Stimulated activated CD4-positive, alpha-beta T cell treated with anti-CD3 and anti-CD28 coated beads, Interleukin-1b, Interleukin-23, amount 100 ng/mL, for 1 hour (primary cell): ENCODE measurements at places on chromosomes 4 and X.

GRCh38 chr4:16072168-16072567 lies 11.7 kb downstream of the PROM1 start:
- DNase-seq = no peak

- peak; percentile 10 for DNase-seq
Measured at GRCh38 chrX:49039598-49040375, 3.4 kb downstream of the TFE3 start.

GRCh38 chrX:8879750-8880149 lies 78.6 kb upstream of the FAM9A start:
- DNase-seq = no peak

DNA sequence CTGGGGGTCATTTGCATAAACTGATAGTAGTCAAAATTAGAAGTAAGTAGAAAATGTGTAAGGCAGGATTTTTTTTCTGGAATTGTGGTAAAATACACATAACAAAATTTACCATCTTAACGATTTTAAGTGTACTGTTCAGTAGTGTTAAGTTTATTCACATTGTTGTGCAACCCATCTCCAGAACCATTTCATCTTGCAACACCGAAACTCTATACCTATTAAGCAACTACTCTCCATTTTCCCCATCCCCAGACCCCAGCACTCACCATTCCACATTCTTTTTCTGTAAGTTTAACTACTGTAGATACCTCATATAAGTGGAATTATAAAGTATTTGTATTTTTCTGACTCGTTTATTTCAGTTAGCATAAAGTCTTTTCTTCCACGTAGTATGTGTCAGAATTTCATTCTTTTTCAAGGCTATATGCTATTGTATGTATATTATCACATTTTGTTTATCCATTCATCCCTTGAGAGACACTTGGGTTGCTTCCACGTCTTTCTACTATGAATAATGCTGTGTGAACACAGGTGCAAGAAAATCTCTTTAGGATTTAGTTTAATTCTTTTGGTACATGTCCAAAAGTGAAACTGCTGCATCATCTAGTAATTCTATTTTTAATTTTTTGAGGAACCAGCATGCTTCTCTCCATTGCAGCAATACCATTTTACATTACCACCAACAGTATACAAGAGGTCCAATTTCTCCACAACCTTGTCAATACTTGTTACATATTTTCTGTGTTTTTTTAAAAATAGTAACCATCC lies 39.1 kb upstream of the NSUN7 start:
- no peak for DNase-seq

DNA sequence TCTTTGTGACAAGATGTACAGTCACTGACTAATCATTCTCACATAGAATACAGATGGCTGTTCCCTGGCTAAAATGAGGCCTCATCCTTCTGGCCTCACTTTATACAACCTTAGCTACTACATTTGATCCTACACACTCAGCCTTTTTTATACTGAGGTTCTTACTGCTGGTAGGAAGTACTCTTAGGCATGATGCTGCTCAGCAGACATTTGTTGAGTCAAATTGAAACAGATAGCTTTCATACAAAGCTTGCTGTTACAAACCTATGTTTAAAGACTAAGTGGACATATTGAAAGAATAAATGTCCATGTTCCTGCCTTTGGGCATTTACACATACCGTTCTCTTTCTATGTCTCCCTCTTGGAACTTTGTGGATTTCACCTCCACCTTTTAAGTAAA lies 154.9 kb downstream of the NPFFR2 start:
- DNase-seq = no peak

GRCh38 chrX:54043056-54043455 lies 1.2 kb downstream of the PHF8 start:
- DNase-seq = no peak

DNA sequence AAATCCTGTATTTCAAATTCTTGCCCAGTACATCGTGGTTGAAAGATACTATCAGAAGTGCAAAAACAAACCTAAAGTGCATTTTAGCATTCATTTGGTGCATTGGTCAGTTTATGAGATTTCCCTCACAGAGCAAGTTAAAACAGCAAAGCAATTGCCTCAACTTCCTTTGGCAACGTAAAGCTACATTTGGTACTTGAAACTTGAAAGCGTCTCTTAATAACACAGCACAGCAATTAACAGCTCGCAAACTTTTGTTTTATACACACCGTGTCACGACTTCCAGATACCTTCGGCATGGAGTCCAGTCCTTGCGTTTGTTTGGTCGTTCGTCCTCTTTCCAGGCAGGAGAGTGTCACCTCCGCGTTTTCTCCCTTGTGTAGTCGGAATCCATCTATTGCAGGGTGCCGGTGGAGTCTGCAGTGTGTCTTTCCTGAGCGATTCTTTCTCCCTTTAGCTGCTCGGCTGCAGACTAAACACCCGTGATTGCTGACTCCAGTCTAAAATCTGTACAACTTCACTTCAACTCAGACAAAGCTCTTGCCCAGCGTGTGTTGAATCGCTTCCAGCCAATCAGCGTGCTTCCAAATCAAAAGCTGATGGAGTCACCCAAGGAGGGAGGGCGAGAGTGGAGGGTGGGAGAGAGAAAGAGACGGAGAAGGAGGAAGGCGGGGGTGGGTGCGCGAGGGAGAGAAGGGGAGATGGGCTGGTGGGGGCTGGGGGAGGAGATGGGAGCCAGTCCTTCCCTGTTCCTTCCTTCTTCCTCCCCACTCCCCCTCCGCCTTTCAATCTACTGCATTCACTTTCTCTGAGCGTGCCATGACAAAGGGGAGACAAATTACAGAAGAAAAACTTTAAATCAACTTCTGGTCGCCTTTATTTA lies at the start of gene PCDH18:
Gene PCDH18 (minus strand): TSS at position 509 of the 883 bp plus-strand sequence. CDS start 406 bp downstream, at position 103.
- no peak for DNase-seq

DNA sequence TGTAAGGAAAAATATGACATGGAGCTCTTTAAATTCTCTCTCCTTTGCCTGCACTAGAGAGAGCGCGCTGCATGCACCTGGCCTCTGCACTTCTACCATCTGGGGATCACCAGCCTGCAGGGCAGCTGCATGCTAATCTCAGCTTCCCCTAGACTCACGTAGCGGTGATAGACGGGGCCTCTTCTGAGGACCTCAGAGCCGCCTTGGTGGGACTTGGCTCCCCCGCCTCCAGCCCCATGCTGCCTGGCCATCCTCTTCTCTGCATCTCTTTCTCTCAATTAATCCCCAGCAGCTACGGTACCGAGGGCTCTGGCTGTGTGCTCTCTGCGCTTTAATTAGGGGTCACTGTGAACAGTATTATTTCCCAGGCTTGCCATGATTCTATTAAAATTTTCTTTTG lies 52.8 kb upstream of the PSAPL1 start:
- DNase-seq = no peak

DNA sequence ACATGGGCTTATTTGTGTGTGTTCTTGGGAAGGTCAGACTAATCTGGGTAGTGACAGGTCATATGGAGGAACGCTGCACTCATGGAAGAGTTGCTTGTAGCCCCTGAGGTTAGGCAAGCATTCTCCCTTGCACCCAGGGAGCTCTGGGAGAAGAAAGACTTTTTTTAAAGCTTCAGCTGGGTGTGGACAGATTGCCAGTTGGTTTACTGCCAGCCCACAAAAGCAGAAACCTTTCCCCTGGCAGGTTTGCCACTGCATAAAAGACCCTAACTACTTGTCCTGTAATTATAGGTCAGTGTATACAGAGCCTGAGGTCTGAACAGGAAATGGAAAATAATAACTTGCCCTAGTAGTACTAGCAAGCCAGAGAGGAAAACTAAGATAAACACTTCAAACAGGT lies 7.4 kb upstream of the NFKB1 start:
- DNase-seq = no peak

DNA sequence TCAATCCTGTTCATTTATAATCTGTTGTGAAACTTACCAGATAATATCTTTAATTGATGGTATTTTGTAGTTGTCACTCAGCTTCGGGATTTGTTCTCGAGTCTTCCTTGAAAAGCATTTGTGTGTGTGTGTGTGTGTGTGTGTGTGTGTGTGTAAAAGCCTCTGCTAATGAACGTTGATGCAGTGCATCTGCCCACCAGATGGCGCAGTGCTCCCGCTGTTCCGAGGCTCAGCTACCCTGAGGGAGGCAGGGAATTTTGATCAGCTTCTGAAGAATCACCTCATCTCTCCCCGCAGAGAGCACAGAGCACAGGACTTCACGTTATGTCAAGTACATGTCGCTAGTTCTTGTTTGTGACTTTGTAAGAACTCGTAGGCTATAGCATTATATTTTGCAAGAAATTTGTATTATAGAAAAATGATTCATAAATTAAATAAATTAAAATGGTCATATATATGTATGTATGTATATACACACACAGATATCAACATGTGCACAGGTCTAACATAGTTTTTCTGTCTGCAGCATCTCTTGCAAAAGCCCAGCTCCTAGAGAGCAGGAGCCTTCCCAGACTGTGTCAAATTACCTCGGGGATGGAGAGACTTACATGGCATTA lies 316.7 kb upstream of the IGFBP7 start:
- no peak for DNase-seq
